ENCODE measurements at places on chromosomes 11 and 22.

GRCh38 chr11:71566081-71566620 lies 788 bp downstream of the KRTAP5-10 start:
- no peak for DNase-seq

DNA sequence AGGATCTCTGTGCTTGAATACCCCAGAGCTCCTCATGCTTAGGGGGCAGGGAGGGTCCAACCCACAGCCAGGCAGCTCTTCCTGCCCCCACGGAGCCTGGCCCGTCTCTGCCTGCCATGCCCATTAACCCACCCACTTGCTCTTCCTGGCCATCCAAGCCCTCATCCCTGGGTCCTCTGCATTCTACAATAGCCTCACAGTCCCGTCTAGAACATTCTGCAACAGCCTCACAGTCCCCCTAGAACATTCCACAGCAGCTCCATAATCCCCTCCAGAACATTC lies 15.1 kb downstream of the TSPAN32 start:
- DNase-seq: no peak

DNA sequence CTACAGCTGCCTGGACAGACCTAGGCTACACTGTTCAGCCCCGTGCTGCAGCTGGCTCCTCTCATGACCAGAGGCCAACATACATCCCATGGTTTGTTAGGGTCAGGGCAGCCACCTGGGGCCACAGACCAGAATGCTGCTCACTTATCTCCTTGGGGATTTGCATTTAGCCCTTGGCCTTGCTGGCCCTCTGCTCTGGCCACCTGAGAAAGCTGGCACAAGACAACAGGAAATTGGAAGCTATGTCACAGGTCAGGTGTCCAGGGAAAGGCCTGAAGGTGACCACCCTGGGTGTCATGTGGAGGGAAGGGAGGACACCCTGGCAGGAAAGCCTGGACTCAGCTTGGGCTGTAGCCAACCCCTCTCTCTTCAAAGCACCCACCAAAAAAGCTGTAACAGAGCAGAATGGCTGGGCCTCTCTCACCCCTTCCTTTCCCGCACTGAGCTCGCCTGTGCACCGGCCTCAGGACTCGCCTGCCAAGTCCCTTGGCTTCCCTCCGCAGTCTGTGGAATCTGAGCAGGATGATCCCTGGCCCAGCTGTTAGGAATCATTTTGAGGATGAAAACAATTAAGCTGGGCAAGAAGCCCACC lies 86.3 kb downstream of the SNX19 start:
- DNase-seq: no peak

DNA sequence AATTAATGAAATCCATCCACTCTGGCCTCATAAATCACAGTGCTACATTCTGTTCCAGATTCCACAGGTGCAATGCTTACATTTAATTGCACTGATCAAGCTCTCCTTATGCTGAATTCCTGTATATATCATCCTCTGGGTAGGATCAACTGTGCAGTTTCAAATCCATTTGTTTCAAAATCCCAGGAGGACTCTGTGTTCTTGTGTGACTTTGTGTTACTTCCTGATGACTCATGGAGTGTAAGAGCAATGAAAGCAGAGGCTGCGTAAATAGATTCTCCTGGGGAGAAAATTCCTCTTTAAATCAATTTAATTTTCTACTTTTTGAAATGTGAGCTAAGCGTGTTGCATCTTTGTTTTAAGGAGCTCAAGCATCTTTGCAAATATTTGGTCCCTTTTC lies 752.7 kb downstream of the METTL15 start:
- DNase-seq: peak; percentile 80

- DNase-seq: no peak
Measured at GRCh38 chr22:42336527-42337227, 66.2 kb upstream of the TCF20 start.

DNA sequence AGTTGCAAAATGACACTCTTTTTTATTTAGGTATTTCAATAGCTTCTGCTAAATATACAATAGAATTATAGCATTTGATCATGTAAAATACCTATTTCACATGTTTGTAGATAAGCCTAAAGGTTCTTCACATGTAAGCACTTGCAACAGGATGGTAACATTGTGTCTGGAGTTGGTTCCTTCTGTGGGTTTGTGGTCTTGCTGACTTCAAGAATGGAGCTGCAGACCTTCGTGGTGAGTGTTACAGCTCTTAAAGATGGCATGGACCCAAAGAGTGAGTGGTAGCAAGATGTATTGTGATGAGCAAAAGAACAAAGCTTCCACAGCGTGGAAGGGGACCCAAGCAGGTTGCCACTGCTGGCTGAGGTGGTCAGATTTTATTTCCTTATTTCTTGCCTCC lies 246.4 kb upstream of the PDGFD start:
- DNase-seq: no peak

DNA sequence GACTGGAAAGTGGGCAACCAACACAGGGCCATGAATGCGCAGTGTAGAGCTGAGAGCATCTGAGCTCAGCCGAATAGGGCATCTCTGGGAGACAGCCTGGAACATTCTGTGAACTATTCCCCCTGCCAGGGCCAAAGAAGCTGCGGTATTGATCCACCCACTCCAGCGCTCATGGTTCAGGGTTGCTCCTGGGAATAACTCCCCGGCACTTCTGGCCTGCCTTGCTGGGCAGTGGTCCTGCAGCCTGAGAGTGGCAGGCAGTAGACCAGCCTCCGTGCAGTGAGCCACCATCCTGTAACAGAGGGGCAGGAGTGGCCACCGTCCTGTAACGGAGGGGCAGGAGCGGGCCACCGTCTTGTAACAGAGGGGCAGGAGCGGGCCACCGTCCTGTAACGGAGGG lies 12.2 kb downstream of the TMPRSS6 start:
- no peak for DNase-seq

DNA sequence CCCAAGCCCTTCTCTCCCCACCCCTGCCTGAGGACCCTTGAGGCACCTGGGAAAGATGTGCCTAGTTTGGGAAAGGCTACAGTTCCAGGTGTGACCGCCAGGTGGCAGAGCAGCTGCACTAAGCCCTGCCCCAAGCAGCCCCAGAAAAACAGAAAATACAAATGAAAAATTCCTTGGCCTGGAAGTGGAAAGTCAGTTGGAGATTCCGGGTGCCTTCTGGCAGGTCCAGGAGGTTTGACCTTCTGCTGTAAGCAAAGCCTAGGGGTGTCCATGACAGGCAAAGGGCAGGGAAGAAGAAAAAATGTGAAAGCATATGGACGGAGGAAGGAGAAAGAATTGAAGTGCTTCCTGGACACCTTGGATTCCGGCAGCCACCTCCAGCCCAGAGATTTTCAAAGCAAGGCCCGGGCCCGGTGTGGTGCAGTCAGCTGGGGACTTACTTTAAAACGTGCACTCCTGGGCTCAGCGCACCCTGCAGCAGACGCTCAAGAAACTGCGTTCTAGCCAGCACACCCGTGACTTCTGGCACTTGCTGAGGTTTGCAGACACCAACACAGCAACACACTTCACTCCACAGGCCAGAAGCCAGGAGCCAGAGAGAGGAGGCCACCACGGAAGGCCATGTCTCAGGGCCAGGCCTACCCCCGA lies 37.3 kb upstream of the SLC22A12 start:
- DNase-seq: peak; percentile 33

- peak; percentile 45 for DNase-seq
Measured at GRCh38 chr11:66076561-66076960, 6.5 kb downstream of the PACS1 start.

GRCh38 chr11:70790671-70791300 lies 392.5 kb downstream of the CTTN start:
- DNase-seq: no peak

DNA sequence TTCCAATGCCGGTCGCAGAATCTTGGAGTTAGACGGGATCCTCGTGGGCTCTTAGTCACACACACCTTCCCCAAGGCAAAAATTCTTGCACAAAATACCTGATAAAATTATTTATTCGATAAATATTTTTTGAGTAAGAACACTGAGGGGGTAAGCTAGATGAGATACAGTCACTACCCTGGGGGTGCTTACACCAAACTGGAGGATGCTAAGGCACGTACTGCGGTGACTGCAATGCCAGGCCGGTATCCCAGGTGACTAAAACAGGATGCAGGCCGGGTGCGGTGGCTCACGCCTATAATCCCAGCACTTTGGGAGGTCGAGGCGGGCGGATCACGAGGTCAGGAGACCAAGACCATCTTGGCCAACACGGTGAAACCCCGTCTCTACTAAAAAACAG lies 1.7 kb upstream of the MRTFA start:
- DNase-seq: no peak

GRCh38 chr11:34558211-34558610 lies 44.6 kb upstream of the ELF5 start:
- no peak for DNase-seq

DNA sequence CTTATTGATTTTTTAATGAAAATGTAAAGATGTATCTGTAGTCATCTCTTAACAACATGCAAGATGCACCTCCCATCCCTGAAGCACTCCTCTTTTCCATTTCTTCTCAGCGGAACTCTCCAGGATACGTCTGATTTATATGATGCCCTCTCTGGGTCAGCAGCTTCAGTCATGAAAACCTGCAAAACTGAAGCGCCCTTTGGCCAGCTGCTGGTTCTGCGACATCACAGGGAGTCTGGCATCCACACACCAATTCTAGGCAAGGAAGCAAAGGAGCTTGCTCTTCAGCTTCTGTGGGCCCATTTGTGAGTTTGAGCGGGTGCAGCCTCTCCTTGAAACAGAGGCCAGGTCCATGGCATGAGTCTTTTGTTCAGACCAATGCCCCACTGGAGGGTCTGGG lies 1253.3 kb downstream of the TBC1D22A start:
- DNase-seq: no peak

DNA sequence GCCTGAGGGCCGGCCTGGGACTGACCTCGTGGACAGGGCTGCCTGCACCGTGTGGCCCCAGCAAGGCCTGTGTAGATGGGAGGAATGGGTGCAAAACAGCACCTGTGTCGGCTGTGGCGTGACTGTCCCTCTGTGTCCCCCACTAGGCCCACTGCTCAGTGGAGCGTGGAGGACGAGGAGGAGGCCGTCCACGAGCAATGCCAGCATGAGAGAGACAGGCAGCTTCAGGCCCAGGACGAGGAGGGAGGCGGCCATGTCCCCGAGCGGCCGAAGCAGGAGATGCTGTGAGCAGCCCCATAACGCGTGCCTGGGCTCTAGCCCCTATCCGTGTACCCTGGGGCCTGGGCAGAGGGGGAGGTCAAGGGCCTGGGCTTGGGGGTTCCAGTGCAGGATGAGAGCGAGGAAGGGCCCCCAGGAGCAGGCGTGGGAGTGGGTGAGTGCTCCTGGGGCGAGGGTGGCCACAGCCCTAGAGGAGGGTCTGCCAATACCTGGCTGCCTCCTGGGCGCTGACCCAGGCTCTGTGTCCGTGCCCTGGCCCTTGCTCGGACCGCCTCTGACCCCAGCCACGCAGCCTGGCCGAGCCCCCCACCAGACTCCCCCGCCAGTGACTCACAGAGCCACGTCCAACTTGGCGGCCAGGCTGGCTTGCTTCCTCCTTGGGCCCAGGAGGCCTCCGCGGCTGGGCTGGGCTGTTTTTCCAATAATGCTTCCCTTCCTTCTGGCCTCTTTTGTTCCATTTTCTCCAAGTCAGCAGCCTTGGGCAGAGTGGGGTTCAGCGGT lies 11.6 kb downstream of the PRR33 start:
- peak; percentile 47 for DNase-seq

- peak; percentile 30 for DNase-seq
Measured at GRCh38 chr22:31106001-31106571, 1.3 kb downstream of the SELENOM start.

GRCh38 chr11:76857781-76858410 lies 2.8 kb upstream of the ACER3 start:
- no peak for DNase-seq

- DNase-seq: no peak
Measured at GRCh38 chr11:92769112-92769511, 200.3 kb upstream of the MTNR1B start.

GRCh38 chr22:40855071-40855978 lies 1.1 kb downstream of the ST13 start:
- no peak for DNase-seq

DNA sequence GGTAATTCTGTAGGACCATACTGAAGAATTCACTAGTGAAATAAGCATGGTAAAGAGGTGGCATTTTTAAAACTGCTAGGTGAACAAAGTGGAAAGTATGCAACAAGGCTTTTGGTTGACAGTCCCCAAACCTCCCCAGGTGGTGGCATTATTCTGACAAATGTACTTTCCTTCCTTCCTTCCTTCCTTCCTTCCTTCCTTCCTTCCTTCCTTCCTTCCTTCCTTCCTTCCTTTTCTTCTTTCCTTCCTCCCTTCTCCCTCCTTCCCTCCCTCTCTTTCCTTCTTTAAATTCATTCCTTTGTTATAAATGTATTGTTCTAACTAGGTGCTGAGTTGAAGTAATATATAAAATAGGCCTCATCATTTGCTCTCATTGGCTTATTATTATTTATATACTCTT lies 284.7 kb upstream of the ANO5 start:
- no peak for DNase-seq

DNA sequence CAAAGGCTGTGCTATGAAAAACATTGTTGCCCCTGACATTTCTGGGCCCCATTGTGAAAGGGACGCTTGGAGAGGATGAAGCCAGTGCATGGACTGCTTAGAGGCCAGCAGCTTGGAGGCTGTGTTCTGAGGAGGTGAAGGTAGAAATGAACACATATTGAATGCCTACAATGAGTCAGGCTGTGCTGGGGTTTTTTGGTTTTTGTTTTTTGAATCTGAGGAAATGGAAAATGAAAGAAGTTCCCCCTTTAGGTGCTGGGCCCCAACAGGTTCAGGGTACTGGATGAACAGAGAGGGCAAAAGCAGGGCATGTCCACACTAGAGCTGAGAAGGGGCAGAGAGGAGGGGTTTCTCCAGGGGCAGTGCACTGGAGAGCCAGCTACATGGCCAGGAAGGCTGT lies 166.1 kb upstream of the API5 start:
- no peak for DNase-seq

DNA sequence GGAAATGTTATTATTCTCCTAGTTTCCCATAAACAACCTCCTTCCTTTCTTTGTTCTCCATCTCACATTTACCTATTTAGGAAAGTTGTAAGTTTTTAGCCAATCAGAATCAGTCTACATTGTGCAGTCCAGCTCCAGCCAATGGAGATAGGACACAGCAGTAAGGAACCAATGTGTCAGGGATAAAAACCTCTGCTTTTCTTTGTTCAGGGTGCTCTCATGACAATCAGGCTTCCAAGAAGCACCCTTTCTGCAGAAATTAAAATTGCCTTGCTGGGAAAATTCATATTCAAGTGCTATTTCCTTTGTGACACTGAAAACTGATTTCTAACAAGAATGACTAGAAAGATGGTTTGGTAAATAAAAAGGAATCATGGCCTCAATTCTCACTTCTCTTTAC lies 14.6 kb downstream of the SCGB2A1 start:
- no peak for DNase-seq

- DNase-seq: no peak
Measured at GRCh38 chr11:98047647-98048046, 973.1 kb upstream of the CNTN5 start.

DNA sequence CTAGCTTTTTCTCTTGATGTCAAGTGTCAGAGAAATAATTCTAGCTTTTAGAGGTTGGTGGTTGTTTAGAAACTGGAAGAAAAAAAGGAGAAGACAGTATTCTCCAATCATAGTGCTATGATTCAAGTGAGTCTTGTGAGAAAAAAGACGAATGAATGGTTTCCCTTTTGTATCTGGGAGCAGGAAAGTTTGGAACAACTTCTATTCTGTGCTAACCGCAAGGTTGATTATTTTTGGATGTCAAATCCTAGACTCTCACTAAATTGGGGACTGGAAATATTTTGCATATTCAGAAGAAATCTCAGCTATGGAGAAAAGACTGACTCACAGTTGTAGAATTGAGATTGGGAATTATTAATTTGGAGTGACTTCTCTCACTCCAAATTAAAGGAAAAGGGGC lies 69.2 kb downstream of the SYT13 start:
- no peak for DNase-seq

- no peak for DNase-seq
Measured at GRCh38 chr11:11568651-11569229, 53.1 kb downstream of the GALNT18 start.

- peak; percentile 59 for DNase-seq
Measured at GRCh38 chr11:26730414-26731083, 8.7 kb upstream of the SLC5A12 start.
